ENCODE measurements at places on chromosomes 1 and 21.

DNA sequence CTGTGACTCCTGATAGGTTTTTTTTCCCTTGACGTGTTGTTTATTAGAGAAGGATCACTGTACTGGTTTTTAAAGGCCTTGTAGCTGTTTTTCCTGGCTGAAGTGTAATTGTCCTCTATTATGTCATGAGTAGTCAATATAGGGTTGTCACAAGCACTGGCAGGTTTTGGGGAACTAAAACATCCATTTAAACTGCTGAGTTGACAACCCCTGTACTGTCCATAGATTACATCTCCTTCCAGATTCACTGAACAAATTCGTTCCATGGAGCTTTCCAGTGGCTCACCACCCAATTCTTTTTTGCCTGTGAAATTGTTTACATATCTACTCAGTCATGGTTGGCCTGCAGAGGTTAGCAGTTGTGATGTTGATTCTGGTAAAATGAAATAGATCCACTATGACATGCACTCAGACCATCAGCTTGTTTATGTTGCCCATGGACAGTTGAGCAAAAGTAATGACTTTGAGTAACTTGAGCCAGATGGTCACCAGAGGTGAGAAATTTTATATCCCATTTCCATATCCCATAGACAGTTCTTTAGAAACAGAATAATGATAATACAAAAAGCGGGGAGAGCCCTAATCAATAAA lies 59.9 kb upstream of the QSOX1 start:
- no peak for DNase-seq

DNA sequence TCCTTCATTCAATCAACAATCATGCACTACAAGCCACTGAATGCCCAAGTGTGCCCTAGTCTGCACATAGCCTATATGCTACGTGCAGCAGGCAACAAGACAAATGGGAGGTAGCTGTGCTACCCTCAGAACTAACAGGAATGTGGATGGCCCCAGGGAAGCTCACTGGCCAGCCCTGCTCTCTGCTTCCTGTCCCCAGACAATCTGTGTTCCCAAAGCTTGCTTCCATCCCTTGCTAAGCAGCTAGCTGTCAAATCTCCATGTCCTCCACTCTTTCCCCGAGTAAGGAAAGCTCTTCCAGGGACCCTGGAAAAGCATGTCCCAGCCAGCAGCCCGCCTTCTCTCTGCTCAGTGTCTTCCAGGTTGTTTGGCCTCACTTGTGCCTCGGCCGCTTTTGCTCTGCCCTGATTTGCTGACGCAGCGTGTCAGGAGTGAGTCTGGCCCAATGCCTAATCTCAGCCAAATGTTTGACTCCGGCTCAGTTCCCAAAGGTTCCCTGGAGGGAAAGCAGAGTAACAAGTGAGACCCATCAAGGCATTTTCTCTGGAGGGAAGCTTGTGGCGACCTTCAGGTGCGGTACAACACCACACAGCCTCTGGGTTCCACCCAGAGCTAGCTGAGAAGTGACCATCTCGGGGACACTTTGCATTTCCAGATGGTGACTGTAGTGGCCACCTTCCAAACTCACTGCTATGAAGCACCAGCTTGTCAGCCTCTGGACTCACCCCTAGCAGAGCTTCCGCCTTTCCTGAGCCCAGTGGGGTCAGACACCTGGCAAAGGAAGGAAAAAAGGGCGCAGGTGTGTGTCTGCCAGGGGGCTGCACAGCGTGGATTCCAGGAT lies 243.4 kb downstream of the RHOU start:
- DNase-seq: no peak

- DNase-seq: peak; percentile 65
Measured at GRCh38 chr1:26696654-26697430, 1.0 kb downstream of the ARID1A start.

DNA sequence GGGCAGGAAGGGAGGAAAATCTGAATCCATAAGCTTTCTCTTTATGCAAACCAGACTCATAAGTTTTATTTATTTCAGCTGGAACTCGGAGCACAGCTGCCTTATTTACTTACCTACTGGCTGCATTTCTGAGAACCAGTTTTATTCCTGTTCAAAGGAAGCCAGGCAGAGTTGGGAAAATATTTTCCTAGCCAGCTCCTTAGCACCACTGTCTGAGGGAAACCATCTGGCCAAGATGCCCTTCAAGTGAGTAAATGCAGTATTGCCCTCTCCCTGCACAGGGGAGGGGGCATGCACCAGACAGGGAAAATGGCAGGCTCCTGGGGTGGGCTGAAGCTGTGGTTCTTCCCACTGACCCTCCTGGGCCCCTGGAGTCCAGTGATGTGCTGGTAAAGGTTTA lies 28.9 kb upstream of the FMOD start:
- no peak for DNase-seq

DNA sequence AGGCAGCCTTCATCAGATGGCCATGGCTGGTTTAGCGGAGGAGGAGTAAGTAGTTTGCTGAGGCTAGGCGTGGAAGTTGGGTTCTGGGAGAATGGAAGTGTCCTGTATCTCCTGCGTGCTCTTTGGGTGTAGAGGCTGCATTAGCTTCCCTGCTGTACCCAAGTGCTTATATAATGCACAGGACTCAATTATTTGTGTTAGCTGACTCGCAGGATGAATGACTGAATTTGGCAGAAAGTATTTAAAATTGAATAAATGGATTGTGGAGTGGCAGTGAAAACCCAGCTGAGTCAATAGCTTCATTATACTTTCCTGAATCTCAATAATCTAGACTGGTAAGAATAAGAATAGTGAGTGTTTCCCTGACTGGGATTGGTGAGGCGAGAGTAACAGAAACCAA lies 13.8 kb downstream of the DNTTIP2 start:
- no peak for DNase-seq

DNA sequence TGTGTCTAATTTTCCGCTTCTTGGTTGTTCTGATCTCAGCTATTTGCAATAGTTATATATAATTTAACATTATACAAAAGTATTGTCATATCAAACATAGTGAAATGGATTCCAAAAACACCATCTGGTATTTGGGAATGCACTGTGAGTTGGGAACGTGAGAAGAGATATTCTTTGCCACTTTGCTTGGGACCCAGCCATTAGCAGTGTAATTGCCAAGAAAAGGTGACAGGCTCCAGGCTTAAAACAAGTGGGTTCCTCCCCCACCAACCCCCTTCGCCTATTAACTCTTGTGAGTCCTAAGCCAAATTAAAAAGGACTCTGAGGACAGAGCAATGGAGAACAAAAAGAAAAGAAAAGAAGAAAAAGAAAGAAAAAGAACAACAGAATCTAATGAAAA lies 186.7 kb upstream of the NFIA start:
- no peak for DNase-seq

GRCh38 chr1:222582099-222582774 lies 7.5 kb downstream of the TAF1A start:
- DNase-seq: no peak

DNA sequence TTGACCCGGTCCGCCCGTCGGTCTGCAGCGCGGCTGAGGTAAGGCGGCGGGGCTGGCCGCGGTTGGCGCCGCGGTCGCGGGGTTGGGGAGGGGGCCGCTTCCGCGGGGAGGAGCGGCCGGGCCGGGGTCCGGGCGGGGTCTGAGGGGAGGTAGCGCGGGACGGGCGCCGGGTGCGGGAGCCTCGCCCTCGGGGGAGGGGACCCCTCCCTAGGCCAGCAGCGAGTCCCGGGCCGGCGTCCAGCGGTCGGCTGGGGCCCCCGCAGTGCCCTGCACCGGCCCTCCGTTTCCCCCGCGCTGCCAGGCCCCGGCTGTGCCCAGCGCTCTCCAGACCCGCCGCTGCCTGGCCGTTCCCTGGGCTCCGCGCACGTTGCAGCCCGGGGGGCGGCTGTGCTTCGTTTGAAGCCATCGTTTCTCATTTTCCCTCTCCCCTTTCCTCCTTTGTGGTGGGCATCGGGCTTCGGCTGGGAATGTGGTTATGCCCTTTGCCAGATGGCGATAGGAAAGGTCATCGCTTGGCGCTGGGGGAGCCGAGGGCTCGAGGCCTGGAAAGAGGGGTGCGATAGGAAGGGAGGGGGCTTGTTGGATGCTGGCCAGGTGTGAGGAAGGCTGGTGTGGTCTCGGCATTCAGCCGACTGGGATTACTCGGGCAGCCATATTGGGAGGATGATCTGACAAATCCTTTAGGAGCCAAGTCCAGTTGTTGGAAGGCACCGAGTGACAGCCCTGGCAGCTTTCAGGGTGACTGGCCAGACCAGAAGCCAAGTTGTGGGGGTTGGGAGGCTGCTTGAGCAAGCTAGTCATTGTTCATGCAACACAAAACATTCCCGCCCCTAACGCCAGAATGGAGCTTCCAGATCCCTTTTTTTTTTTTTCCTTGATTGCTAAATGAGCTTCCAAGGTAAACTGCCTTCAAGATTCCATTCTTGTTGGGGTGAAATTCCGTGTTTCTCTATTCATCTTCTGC lies 753 bp downstream of the KIF1B start:
- peak; percentile 81 for DNase-seq

- DNase-seq: no peak
Measured at GRCh38 chr1:182974506-182975191, 21.7 kb upstream of the SHCBP1L start.

DNA sequence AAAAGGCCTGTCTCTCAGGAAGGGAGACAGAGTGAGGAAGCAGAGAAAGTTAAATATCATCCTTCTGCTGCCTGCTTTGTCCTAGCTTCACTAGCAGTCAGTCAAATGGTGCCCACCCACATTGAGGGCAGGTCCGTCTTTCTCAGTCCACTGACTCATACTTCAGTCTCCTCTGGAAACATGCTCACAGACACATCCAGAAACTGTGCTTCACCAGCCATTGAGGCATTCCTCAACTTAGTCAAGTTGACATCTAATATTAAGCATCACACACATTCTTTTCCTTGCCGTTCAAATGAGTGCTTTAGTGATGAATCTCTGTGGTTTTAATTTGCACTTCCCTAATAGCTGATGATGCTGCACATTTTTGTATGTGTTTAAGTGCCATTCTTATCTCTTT lies 777.8 kb upstream of the PRMT6 start:
- no peak for DNase-seq

GRCh38 chr1:232421143-232421796 lies 208.7 kb downstream of the SIPA1L2 start:
- DNase-seq: no peak

DNA sequence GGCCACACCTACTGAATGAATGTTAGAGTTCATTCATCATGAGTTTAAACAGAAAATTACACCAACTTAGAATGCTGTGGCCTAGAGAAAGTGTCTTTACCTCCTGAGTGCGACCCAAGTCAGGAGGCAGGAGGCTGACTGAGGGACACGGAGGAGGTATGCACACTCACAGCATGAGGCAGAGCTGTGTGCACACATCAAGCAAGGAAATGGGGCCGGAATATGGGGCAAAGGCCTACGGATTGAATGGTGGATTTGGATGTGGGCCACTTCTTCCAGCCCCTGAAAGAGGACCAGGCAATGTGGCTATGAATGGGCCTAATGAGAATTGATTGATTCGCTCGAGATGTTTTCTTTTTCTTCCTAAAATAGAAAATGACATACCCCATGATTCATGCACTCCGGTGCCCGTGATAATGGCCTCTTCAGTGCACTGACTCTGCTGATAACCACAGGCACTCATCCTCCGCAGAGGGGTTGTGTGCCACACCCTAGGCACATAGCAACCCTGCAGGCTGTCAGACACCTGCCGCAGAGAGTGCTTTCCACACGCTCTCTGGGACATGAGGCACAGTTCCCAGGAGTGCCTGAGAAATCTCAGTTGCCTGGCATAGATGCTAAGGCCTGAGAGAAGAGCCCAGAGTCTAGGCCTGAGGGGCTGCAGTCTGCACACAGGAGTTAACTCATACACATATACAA lies 155.5 kb downstream of the GLUL start:
- no peak for DNase-seq

DNA sequence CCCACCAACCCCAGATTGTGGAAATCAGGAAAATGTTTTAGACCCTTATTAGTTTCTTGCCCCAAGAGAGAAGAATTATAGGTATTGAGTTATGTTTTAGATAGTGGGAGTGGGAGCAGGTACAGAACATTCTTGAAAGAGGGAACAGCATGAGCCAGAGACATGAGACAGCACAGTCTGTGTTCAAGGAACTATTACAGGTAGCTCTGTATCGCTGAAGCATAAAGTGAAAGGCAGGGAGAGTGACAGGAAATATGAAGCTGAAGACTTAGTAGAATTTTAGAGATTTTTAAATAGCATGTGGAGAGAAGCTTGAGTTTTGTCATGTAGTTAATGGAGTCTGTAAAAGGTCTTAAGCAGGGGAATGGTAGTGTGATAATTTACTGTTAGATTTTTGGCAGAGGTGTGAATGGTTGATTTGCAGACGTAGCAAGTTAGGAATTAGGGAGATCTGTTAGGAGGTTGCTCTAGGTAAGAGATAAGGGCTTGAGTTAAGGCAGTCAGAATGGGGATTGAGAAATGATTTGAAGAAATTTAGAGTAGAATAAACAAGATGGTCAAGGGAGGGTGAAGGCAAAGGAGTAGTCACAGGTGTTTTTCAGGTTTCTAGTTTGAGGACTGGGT lies 11.6 kb downstream of the SUCO start:
- DNase-seq: no peak
